ENCODE measurements at places on chromosomes 1 and 21.
A peak's percentile ranks its signal among the peaks of the same experiment; 100 is the strongest.

DNA sequence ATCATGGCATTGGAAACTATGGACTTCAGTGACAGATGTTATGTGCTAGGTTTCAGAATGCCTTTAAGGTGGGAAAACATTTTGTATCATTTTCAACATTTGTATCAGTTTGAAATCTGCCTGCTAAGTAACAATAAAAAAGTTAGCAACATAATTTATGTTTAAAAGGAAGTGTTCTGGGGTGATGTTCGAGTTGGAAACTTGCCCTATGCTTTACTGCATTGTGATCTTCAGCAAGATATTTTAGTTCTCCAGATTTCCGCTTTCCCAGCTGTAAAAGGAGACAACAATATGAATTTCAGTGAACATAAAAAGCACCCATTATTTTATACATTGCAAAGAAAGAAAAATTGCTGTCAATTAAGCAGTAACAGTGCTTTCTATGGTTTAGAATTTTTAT is 187.4 kb downstream of the DISC1 start:
- no peak for ATAC-seq

- no peak for ATAC-seq
Measured at GRCh38 chr1:65948609-65949229, 156.0 kb downstream of the PDE4B start.

- peak; percentile 51 for ATAC-seq
Measured at GRCh38 chr1:234325878-234326496, 47.3 kb upstream of the COA6 start.

- no peak for ATAC-seq
Measured at GRCh38 chr1:38135625-38136414, 89.2 kb upstream of the POU3F1 start.

- ATAC-seq: no peak
Measured at GRCh38 chr1:20187813-20188454, 1.6 kb upstream of the PLA2G2C start.

- no peak for ATAC-seq
Measured at GRCh38 chr21:40901691-40902090, 54.7 kb upstream of the DSCAM start.

GRCh38 chr1:226881515-226882185 is 11.2 kb downstream of the PSEN2 start:
- ATAC-seq: no peak

DNA sequence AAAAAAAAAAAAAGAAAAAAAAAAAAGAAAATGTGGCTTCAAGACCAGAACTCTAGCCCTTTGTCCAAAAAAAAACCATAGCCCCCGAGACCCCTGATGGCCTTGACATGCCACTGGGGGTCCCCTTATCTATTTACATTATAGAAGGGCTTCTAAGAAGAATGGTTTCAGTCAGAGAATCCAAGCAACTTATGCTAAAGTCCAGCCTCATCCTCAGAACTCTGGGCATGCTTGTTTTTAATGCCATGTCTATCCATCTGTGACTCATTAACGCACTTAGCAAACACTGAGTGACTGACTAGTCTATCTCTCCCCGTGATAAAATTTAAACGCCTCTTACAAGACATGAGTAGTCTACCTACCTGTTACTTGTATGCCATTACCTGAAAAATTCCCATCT is 29.3 kb downstream of the ERG start:
- no peak for ATAC-seq

- no peak for ATAC-seq
Measured at GRCh38 chr1:209231476-209232156, 351.9 kb upstream of the CAMK1G start.

- no peak for ATAC-seq
Measured at GRCh38 chr1:236095705-236096520, 31.0 kb upstream of the NID1 start.

Measured in activated CD4-positive, CD25-positive, alpha-beta regulatory T cell treated with anti-CD3 and anti-CD28 coated beads, Interleukin-2, amount 50 U/mL, for 24 hours (primary cell).